ENCODE measurements at places on chromosomes 12 and 14.
A peak's percentile ranks its signal among the peaks of the same experiment; 100 is the strongest.

DNA sequence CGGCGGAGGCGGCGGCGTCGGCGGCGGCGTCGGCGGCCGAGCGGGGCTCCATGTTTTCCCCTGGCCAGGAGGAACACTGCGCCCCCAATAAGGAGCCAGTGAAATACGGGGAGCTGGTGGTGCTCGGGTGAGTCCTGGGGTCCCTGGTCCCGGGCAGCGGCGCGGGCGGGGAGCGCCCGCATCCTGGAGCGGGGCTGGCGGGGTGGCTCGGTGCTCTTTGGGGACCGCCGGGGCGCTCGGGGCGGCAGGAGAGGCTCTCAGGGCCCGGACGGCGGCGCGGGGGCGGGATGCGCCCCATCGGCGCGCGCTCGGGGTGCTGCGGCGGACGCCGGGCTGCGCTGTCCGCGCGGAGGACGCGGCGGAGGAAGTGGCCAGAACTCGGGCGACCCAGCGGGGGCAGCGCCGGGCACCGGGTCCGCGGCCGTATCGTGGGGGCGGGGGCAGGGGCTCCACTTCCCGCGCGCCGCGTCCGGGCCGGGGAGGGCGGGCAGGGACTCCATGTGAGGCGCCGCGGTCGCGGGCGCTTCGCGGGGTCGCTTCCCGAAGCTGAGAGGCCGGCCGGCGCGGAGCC, 485 bp downstream of the PELI2 start:
- peak; percentile 44 for DNase-seq

DNA sequence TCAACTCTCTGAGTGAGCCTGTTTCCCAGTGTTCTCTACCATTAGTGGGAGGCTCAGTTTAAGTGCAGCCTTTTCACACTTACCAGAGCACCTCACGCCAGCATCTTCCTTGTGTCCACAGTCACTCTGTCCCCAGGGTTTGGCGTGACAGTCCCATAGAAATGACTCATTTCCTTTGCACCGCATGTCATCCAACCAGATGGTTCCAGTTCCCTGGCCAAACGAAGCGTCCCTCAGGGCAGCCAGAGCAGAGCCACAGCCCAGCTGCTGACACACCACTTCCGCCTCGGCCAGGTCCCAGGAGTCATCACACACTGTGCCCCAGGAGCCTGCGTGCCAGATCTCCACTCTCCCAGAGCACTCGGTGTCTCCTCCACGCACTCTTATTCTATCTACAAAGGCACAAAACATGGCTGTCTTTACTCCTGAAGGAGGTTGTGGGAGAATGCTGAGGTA, 65.4 kb downstream of the ACSM4 start:
- DNase-seq: no peak

GRCh38 chr14:71654810-71655209, 277.4 kb upstream of the RGS6 start:
- no peak for DNase-seq

DNA sequence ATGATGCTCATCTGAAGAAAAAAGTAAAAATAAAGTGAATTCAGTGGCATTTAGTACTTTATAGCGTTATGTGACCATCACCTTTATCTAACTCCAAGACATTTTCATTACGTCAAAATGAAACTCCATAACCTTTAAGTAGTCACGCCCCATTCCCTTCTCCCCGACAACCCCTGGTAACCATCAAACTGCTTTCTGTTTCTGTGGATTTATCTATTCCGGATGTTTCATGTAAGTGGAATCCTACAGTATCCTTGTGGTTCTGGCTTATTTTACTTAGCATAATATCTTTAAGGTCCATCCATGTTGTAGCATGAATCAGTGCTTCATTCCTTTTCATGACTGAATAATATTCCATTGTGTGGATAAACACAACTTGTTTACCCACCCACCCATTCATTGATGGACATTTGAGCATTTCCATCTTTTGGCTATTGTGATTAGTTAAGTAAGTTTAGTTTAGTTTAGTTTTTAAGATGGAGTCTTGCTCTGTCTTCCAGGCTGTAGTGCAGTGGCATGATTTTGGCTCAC, 18.5 kb upstream of the MAP1LC3B2 start:
- no peak for DNase-seq

- peak; percentile 71 for DNase-seq
Observed at GRCh38 chr14:50542941-50543418, 10.6 kb upstream of the MAP4K5 start.

GRCh38 chr12:121514184-121514742, 66.6 kb downstream of the KDM2B start:
- DNase-seq: no peak

DNA sequence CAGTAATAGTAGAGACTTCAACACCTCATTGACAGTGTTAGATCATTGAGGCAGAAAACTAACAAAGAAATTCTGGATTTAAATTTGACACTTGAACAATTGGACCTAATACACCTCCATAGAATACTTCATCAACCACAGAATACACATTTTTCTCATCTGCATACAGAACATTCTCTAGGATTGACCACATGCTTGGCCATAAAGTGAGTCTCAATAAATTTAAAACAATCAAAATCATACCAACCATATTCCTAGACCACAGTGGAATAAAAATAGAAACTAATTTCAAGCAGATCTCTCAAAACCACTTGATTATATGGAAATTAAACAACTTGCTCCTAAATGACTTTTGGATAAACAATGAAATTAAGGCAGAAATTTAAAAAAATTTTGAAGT, 82.3 kb downstream of the SLC38A4 start:
- DNase-seq: no peak

GRCh38 chr12:94488463-94488862, 28.8 kb upstream of the CEP83 start:
- DNase-seq: peak; percentile 40

GRCh38 chr12:10919809-10920208, 9.2 kb upstream of the PRH2 start:
- DNase-seq: no peak

DNA sequence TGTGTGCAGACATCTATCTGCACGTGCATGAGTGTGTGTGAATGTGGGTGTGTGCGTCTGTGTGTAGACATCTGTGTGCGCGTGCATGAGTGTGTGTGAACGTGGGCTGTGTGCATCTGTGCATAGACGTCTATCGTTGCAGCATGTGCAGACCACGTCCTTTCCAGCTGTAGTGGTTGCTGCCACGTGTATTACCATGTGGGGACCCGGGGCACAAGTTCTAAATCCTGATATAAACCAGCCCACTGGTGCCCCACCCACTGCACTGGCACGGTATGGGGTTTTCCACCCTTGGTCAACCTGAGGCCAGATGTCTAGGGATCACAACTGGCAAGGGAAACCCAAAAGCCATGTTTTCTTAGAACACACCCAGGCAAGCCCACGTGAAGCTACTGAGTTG, 197.0 kb downstream of the ANO2 start:
- DNase-seq: no peak

GRCh38 chr12:7434670-7435069, 9.3 kb downstream of the CD163L1 start:
- no peak for DNase-seq

- DNase-seq: no peak
Observed at GRCh38 chr12:92248977-92249376, 103.3 kb upstream of the BTG1 start.

DNA sequence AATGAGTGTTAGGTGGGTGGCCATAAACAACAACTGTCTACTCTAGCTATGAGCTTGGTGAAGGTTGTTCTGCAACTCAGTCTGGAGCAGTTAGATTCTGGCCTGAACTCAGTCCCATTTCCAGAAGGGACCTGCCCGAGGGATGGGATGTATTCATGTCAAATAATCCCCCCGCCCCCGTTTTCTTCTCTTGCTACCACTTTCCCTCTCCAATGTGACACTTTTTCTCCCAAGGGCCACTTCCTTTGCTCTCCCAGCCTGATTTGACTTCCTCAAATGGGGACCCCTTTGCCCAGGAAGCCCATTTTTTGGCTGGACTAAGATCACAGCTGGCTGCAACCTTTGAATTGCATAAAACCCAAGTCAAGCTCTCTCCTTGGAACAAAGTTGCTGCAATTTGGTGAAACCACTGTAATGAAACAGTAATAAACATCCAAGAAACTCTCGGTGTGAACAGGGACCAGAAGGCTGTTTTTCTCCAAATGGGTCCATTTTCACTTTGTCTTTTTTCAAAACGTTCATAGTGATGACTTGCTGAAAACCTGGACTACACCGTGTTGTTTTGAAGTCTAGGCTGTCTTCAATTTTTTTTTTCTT, 137.2 kb upstream of the GSC start:
- DNase-seq: no peak

DNA sequence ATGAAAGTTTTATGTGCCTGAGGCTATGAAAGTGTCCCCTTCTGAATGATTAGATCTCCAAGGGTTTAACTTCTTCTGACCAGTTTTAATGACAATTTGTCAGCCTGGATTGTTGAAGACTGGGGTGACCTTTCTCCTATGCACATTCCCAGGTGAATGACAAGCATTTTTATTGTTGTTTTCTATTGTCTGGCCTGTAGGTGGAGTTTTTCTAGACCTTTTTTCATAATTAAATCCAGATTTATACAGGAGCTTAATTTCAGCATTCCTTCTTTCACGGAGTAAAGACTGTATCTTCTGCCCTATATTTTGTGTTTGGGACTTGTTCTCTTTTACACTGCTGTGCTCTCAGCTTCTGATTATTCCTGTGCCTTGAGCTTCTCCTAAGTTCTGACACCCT, 125.0 kb upstream of the FAR2 start:
- DNase-seq: no peak

GRCh38 chr12:82708061-82708879, 21.6 kb downstream of the TMTC2 start:
- DNase-seq: peak; percentile 87
